ENCODE measurements at places on chromosomes 13 and 19.

DNA sequence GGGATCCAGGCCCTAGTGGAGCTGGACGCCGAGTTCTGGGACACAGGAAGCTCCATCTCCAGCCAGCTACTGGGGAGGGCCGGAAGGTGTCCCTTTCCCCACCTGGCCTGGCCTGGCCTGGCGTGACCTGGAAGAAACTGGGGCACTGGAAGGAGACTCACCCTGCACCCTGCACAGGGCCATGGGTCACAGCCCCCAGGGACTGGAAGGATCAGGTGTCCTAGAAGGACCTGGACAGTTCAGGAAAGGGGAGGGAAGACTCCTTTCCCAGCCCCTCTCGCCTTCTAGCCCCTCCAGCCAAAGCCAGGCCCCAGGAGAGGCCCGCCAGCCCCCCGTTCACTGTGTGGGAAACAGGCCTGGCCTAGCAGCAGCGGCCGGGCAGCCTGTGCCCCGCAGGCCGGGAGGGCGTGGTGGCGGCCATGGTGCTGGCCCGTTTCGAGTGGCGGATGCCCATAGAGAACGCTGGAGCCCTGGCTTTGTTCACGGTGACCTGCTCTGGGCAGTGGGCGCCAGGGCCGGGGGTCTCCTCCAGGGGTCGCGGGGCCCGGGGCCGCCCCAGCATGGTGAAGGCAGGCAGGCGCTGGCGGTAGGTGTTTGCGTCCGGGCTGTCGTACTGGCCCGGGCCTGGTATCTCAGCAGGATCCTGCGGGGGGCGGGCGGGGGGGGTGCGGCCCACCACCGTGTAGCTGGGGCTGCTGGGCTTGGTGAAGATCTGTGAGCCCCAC lies 2.8 kb upstream of the SHC2 start:
- no peak for DNase-seq

GRCh38 chr19:40549007-40549708 lies 27.5 kb upstream of the SHKBP1 start:
- no peak for DNase-seq

GRCh38 chr13:111006506-111007031 lies 91.7 kb upstream of the ANKRD10 start:
- no peak for DNase-seq

DNA sequence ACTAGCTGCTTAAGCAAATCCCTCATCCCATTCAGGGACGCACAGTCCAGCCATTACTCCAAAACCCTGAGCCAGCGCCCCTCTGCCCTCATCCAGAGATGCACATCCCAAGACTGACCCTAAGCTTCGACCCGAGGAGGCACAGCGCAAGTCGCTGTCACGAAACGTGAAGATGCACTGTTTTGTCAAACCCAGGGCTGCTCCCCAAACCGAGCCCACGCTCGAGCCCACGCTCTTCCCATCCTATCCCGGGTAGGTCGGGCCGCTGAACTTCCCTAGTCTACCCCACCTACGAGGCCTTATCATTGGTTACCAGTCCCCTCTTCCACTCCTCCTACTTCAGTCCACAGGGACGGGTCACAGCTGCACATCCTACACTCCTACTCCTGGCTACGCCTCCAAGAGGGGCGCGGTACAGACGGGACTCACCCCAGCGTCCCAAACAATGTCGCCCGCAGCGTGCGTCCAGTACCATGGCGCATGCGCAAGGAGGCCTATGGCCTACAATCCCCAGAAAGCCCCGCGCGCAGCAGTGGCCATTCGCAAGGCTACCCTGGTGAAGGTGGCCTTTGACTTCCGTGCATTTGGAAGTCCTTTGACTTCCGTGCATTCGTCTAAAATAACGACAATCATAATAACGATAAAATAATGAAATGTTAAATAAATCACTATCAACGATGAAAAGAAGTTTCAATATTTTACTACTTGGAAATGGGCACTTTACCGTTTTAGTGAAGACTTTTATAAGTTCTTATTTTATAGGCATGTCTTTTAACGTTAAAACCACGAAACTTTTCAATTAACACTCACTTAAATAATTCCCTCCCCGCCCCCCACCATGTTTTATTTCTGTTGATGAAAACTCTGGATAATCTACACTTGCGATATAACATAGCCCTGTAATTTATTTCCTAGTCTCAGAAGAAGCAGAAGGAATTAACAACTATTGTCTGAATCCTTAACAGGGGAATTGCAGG lies at the start of gene ZNF285:
ZNF285 (minus strand) TSS at position 470 of the 977 bp plus-strand sequence. CDS start 4,395 bp downstream, outside the sequence.
- no peak for DNase-seq

GRCh38 chr13:23637829-23638228 lies 67.6 kb downstream of the TNFRSF19 start:
- peak; percentile 27 for DNase-seq

GRCh38 chr19:40128991-40129390 lies 38.2 kb upstream of the ZNF780A start:
- DNase-seq: no peak

GRCh38 chr19:16836115-16837034 lies 7.2 kb downstream of the SIN3B start:
- DNase-seq: no peak

DNA sequence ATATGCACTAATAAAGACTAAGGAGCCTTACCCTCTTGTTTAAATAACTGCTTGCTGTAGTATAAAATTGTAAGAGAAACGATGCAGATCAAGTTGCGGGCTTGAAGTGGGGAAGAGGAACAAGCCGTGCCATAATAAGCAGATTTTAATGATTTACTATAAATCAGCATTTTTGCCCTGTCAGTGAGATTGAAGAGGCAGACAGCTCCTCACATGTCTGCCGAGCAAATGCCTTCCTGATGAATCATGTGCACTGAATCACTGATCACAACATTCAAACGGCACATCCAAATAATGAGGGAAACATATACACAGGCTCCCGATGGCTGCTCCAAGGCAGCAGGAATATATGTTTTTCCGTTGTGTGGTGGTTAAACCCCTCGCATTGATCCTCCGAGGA lies 282.9 kb downstream of the TSHZ3 start:
- no peak for DNase-seq

GRCh38 chr13:32224916-32225315 lies 90.2 kb downstream of the ZAR1L start:
- no peak for DNase-seq

DNA sequence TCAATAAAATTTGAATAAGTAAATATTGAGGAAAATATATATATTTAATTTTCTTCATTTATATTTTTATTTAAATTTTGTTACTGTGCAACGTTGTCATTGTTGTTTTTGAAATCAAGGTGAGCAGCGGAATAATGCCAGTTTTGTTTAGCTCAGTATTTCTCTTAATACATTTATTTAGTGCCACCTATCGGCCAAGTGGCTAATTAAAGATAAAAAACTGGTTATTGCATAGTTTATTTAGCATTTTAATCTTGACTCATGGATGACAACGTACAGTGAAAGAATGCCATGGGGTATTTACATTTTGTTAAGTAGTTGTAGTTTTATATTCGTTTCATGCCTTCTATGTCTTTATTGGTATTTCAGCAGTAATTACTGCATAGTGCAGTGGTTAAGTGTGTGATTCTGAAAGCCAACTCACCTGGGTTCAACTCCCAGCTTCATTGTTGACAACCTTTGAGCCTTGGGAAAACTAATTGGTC lies 265.9 kb downstream of the MYO16 start:
- no peak for DNase-seq

DNA sequence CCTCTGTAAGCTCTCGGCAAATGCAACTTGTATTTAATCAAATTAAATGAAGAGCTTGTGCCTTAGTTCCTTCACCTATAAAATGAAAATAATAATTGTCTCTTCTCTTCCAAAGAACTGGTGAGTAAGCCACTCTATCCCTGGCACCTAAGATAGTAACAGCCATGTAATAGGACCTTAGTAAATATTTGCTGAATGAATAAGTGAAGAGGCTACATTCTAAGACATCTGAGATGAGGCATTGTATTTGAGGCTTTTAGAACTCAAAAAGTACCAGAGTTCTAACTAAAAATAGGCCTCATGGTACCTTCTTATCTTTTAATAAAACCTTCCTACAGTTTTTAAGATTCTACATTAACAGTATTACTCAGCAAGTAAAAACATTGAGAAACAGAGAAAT lies 17.3 kb upstream of the DCLK1 start:
- no peak for DNase-seq

DNA sequence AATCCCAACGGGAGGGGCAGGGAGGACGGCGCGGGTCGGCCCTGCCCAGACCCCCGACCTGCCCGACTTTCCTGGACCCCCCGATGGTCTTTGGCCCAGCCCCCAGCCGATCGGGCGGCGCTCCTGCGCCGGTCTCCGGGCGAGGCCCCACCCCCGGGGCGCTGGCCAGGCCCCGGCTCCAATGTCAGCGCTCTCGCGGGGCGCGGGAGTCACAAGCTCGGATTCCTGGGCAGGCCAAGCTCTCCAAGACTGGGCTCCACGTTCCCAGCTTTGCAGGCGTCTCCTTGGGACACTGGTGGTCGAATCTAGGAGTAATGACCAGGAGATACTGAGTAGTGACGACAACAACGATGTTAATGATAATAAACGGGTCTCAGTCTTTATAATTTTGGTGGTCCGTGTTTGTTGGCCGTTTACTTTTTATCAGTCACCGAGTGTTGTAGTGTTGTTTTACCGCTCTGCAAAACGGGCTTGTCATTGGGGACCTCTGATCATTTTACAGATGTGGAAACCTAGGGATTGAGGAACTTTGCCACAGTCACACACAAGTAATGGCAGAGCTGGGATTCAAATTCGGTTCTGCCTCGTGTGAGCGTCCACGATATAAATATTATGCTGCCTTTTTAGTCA lies 545 bp downstream of the RAD23A start:
- DNase-seq: peak; percentile 84

GRCh38 chr13:112725346-112726015 lies 35.6 kb downstream of the ATP11A start:
- no peak for DNase-seq

DNA sequence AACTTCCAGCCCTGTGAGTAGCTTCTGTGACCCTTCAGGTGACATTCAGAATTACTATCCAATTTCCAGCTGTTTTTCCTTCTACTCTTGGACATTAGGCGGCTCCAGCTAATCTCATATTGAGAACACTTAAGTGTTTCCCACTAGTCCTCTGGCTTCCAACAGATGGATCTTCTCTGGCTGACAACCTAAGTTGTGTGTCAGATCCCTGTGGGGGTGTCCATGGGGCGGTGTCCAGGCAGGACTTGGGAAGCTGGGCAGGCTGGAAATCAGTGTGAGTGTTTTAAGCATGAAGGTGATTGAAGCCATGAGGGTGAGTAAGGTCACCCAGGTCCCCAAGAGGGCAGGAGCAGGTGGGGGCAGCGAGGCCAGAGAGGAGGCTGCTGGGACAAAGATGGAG lies 10.1 kb downstream of the CNOT3 start:
- no peak for DNase-seq

DNA sequence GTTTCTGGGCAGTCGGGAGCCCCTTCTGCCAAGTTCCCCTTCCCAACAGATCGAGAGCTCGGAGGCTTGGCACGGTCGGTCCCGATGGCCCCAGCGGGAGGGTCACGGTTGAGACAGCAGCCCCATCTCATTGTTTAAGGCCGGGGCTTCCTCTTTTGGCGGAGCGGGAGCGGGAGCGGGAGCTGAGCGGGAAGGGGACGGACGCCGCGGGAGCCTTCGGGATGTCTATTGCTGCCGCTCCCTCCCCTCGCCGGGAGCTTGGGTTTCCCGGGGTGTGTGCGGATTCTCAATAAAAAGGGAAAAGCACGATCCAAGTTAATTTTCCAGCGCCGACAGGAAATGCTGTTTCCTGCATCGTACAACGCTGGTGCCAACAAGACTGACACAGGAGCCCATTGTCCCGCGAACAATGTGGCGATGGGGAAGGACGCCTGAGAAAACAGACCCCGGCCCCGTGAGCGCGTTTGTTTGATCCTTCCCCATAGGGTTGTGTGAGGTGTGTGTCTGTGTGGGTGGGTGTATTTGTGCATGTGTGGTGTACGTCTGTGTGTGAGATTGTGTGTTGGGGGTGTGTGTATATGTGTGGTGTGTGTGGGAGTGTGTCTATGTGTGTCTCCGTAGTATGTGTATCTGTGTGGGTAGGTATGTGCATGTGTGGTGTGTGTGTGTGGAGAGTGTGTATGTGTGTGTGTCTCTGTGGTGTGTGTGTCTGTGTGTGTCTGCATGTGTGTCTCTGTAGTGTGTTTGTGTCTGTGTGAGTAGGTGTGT lies 36.3 kb upstream of the FLT1 start:
- no peak for DNase-seq

- DNase-seq: peak; percentile 59
Observed at GRCh38 chr19:49145573-49146407, 9.4 kb downstream of the HRC start.

DNA sequence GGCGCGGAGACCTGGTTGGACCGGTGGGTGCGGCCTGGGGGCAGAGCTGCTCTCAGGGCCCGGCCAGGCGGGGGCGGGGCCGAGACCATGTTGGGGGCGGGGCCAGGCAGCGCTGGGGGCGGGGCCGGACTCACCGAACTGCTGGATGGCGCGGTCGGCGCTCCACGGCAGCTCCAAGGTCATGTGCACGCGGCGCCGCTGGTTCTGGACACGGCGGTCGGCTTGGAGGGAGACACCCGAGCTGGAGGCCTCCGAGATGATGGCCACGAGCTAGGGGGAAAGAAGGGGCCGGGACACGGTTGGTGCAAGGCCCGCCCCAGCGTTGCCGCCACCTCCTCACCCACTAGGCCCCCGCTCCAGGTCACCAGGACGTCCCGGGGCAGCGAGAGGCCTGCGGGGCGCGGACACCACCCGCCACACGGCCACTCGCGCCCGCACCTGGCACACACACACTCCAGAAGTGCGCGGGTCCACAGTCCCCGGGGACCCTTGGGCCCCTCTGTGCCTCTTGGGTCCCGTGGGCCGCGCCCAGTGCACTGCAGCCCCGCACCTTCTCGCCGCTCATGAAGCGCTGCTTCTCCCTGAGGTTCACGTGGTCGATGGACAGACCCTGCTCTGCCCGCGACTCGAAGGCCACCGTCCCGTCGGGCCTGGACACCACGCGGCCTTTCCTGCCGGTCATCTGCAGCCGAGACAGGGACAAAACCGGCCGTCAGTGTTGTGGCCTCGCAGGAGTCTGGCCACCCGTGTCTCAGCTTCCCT lies 8.7 kb downstream of the GPX4 start:
- DNase-seq: no peak

DNA sequence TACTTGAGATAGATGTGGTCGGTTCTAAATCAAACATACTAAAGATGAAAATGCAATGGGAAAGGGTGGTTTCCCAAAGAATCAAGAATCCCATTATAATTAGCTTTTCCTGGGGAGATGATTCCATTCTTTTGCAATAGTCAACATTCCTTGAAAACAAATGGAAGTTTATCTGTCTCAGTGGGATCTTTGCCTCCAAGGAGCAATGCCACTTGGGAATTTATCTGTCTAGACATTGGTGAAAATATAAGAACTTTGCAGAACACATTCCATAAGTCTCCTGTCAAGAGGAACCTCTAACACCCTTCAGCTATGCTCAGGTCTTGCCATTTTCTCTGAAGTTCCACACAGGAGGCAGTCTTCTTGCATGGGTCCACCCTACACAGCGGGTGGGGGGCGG lies 152.5 kb downstream of the KCTD12 start:
- DNase-seq: no peak

GRCh38 chr13:37369616-37370015 lies 229.0 kb downstream of the POSTN start:
- DNase-seq: no peak

DNA sequence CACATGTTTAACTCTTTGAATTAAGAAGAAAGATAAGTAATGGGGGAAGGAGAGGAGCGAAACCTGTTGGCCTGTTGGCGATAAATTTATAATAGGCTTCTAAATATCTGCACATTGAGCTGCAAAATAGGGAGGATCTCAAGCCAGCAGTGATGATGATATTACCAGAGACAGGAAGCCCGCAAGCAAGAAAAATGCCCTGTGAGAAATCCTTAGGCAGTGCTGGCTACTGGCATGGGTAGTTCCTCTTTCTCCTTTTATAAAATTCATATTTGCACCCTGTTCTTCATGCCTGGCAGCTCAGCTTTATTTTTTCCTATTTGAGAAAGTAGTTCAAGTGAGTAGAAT lies 858 bp upstream of the USP12 start:
- DNase-seq: no peak

All from NCI-H446 (cell line).